ENCODE measurements at places on chromosomes 1 and 21.

DNA sequence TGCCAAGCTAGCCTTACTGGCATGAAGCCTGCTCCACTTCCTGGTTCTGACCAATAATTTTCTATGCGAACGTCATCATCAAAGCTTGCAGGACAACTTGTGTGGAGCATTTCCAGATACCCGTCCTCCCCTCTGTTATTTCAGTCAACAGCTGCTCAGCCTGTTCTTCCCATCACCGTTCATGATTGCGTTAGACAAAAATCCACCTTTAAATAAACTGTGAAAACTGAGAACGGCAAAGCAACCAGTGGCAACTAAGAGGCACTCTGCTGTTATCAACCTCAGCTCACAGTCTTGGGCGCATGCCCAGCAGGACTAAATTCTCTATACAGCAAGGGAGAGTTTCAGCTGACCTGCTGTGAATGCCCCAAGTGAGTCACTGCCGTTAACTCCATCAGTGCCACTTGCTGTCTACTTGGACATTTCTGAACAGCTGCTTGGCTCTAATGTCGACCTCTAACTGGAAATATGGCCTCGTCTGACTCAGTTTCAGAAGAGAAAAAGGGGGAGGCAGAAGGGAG is 207.4 kb upstream of the RUNX1 start:
- peak; percentile 35 for DNase-seq

DNA sequence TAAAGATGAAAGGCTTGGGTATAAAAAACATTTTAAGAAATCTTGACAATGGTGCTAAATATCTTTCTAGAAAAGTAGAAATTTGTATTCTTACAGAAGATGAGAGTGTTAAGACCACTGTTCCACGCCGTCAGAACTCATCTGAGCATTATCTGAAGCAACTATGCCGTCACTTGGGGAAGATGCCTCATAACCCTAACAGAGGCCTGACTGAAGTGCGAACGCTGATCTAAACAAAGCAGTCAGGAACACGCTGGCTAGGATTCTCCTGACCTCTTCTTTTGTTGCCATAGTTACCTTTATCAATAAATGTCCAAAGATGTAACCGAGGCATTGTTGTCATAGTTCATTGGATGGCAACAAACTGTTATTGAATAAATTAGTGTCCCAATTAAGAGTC is 612.4 kb downstream of the LTN1 start:
- no peak for DNase-seq

GRCh38 chr1:244710474-244711062 is 57.6 kb downstream of the DESI2 start:
- no peak for DNase-seq

GRCh38 chr1:159937054-159937750 is 8.2 kb downstream of the IGSF9 start:
- DNase-seq: no peak

DNA sequence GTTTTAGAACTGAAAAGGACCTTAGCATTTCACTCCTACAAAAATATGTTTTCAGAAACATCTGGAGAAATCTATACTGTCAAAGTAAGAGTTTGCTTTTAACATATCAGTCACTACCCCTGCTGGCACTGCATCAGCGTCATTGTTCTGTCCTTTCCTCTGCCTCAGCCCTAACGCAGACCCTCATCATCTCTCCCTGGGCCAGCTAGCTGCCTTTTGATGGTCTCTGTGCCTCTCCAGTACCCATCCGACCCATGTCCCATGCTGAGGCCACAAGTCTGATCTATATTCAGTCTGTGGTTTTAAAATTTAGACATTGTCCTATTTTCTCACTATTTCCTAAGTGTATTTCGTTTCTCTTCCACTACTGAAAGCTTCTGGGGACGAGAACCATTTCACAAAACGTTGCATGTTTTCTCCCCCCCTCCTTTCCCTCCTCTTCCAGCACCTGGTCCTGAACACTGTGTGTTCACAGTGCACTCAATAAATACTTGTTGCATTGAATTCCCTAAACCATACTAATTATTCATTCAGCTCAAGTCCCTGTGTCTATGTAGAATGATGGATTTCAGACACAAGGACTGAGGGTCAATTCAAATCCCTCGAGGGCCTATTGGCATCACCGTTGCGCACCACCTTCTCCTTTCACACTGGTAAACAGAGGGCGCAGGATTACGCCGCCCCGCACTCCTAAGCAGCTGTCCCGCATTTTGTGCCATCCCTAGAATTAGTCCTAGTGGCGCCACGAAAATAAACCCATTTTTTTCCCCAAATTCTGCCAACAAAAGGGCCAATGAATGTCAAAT is 53.4 kb downstream of the CD2 start:
- no peak for DNase-seq

GRCh38 chr1:78250201-78250600 is 204.4 kb downstream of the GIPC2 start:
- no peak for DNase-seq

DNA sequence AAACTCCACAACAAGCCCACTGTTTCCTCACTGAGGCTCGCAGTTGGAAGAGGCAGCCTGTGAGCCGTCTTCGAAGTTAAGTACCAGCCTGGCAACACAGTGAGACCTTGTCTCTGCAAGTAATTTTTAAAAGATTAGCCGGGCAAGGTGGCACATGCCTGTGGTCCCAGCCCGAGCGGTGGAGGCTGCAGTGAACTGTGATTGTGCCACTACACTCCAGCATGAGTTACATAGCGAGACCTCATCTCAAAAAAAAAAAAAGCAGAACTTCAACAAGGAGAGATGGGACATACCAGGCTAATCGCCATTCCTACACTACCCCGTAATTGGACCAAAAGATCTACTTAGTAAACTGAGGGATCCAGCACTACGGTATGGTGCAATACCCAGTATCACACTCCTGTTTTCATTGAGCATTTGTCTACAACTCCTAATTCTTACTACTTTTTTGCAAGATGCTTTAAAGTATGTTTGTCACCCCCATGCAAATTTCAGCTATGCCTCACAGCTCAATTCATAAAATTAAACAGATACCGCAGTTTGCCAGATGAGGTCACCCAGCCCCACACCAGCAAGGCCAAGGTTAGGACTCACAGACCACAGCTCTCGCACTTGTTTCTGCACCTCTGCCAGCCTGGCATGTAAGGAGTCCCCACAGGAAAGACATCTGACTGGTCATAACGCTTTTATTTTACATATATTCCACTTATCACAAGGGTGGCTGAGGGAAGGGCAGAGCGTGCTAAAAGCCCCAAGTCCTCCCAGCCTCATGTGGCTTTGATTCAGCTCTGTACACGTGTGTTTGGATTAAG is 21.0 kb downstream of the SDE2 start:
- no peak for DNase-seq

DNA sequence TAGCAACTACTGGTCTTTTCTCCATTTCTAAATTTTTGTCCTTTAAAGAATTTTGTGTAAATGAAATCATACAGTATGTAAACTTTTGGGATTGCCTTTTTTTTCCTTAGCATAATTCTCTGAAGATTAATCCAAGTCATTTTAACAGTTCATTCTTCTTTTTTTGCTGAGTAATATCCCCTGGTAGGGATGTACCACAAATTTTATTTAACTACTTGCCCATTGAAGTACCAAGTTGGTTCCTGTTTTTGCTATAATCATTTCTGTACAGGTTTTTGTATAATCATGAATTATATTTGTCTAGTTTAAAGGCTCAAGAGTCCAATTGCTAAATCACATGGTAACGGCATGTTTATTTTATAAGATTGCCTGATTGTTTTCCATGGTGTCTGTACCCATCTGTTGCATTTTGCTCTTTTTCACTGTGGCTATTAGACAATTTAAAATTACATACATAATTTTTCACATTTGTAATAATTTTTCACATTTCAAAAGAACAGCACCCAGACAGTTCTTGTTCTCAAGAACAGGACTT is 891.1 kb downstream of the USP25 start:
- DNase-seq: no peak

GRCh38 chr1:168514455-168514854 is 29.3 kb downstream of the XCL2 start:
- DNase-seq: no peak

GRCh38 chr1:228913626-228914414 is 178.5 kb downstream of the RHOU start:
- DNase-seq: no peak

DNA sequence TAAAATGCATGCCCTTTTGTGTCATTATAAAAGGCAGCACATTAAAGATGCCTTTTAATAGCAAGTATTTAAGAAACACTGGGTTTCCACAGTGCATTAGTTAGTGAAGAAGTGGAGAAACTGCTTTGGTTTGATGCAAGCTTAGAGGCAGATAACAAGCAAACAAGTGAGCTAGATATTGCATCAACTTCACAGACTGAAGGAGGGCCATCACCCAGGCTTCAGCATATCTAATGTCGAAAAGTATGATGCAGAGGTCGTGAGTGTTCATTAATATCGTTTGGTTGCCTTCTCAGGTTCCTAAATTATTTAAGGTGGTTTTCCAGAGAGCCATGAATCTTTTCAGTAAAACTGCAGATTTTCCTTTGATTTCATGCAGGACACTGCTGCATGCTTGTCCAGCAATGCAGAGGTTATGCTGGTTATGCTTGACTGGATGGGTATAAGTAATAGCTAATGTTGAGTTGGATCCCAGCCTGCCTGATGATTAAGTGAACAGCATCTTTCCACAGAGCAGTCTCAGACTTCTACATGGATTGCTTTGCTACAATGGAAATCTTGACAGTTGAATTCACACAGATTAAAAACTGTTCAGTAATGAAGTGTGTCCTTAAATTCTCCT is 69.7 kb upstream of the IPO9 start:
- DNase-seq: no peak

GRCh38 chr1:112700290-112701226 is 6.4 kb downstream of the RHOC start:
- DNase-seq: peak; percentile 94

DNA sequence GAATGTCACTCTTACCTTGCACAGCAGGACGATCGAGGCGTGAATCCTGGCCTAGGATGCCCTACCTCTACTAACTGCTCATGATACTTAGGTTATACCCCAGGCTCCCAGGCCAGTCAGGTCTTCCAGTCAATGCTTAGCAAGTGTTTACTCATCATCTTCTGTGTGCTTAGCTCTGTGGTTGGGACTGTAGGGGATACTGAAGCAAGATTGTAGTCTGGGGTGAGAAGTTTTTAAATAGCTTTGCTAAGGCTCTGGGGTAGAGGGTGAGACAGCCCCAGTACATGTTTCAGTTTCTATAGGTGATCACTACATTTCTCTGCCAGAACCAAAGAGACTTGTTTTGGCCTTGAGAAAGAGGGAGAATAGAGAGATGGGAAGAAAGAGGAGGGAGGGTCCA is 250.8 kb upstream of the KIAA0040 start:
- DNase-seq: no peak

DNA sequence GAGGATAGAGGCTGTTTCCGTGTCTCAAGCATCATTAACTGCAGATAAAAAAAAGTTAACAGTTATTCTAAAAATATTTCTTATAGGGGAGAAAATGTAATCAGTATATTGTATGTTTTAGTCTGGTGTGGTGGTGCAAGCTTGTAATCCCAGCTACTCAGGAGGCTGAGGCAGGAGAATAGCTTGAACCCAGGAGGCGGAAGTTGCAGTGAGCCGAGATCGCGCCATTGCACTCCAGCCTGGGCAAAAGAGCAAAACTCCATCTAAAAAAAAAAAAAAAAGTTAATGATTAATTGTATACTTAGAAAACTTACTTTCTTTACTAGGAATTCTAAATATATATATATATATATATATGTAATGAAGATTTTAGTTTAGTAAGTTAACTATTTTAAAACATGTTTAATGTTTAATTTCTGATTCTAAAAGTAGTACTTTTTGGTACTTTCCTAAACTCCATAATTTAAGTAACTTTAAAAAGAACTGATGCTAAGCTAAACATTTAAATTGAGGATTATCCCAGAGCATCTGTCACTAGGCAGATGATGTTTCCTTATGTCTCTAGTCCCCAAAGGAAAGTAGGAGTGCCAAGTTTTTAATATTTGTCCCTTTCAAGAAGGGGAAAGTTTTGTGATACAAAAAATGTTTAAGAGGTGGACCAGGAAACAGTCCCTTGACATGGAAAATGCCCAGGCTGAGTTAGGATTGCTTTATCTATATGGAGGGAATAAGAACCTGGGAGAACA is 66.3 kb downstream of the DYRK1A start:
- DNase-seq: no peak

- peak; percentile 84 for DNase-seq
Measured at GRCh38 chr1:113980110-113980509, 836 bp downstream of the OLFML3 start.

DNA sequence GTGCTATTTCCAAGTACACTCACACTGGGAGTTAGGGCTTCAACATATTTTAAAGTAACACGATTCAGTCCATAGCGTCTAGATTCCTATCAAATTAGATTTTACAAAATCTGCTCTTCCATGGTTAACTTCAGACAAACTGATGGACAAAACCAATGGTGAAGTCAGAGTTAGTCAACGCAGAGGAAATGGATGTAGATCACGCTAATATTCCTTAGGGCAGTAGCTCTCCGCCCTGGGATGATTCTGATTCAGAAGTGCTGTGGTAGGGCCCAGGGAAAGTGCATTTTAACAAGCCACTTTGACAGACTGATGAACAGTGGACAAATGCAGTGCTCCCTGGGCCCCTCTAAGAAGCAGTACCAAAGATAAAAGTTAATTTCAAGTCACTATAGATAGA is 83.2 kb downstream of the HIVEP3 start:
- DNase-seq: no peak

GRCh38 chr1:207308451-207309190 is 12.9 kb upstream of the CD55 start:
- DNase-seq: no peak

- no peak for DNase-seq
Measured at GRCh38 chr1:28190996-28191645, 14.6 kb upstream of the PTAFR start.

- peak; percentile 81 for DNase-seq
Measured at GRCh38 chr1:45299981-45300668, 26.6 kb upstream of the HPDL start.

DNA sequence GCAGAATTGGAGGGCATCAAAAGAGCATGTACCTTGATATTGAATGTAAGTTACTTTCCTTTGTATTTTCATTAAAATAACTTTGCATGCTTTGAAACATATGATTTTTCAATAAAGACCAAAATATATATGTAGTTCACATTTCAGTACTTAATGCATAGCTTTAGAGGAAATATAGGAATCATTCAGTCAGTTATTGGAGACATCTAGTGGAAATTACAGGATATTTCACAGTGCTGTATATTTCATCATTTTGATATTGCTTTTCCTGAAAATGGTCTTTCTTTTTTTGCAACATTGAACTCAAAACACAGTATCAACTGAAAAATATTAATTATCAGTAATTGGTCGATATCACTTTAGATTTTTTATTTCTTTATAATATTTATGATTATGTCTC is 375.8 kb downstream of the NCAM2 start:
- DNase-seq: peak; percentile 13

DNA sequence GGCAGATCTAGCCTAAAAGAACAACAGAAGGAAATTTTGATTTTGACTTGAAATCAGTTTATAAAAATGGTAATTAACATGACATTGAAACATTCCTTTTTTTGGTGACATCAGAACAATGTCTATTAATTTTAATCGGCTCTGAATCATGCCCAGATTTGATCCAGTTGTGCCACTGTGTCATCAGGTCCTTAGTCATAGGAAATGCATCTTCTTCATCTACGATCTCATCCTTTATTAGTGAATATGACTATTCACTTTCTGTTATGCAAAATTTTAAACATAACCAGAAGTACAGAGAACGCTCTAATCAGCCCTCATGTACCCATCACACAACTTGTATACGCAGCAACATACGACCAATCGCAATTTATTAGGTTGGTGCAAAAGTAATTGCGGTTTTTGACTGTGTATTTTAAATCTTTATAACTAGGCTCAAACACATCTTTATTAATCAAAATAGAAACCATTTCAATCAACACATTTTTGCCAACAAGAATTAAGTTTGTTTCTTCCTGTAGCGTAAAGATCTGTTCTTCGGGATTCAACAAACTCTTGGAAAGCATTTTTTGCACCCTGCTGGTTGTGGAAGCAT is 40.3 kb upstream of the TLR5 start:
- DNase-seq: no peak

Measured in A673 (cell line).